ENCODE measurements at places on chromosomes 1 and 21.

DNA sequence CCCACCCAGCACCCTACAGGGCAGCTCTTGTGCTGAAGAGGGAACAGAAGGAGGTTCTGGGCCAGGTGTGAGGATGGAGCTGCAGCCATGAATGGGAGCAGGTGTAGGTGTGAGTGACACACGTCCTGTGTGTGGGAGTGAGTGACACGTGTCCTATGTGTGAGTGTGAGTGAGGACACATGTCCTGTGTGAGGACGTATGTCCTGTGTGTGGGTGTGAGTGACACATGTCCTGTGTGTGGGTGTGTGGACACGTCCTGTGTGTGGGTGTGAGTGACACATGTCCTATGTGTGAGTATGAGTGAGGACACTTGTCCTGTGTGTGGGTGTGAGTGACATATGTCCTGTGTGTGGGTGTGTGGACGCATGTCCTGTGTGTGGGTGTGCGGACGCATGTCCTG, 26.4 kb downstream of the MEGF6 start:
- no peak for DNase-seq

GRCh38 chr1:164265232-164265631, 293.8 kb upstream of the PBX1 start:
- no peak for DNase-seq

DNA sequence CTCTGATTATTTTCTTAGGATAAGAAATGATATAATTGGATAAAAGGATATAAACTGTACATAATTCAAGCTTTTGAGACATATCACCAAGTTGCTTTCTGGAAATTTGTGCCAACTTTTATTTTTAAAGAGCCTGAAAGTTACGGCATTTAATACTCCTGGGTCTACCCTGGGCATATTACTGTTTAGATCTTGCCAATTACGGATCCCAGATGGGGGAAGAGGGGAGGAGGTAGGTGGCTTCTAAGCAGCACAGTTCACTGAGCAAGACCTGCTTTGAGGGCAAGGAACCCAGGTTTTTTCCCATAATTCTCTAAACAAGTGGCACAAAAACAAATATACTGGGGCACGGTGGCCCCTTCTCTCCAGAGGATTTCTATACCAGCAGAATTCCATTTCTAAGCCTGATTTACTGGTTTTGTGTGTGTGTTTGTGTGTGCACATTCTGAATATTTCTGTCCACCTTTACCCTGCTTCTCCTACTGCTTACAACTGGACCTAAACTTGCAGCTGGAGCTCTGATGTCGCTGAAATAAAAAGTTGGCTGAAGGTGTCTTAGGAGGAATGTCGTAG, 76.7 kb downstream of the LAMC2 start:
- no peak for DNase-seq

DNA sequence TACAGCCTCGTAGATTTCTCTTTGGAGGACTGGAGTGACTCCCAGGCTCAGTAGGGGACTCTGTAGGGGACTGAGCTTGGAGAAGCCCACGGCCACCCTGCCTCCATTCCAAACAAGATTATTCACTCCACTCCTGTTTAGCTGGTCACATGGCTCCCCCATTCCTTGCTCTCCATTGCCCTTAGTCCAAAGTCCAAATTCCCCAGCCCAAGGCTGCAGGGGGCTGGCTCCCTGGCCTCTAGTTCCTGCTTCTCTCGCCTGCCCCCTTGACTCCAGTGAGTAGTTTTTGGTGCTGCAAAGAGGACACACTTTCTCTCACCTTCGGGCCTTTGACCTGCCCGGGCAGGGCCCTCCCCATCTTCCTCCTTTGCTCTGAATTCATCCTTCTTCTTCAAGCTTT, 403.3 kb downstream of the KIF26B start:
- no peak for DNase-seq
